ENCODE measurements at places on chromosomes 6 and 20. TPM values are rescaled to one million over a fixed set of nuclear protein-coding genes. Genes with fewer than 3 reads are reported as not detected.
A peak's percentile ranks its signal among the peaks of the same experiment; 100 is the strongest.

Gene OR2H1
- not detected for total RNA-seq

Gene IDH3B
- total RNA-seq = 66.7 TPM

Gene KIAA1755
- 5.6 TPM for total RNA-seq

Gene TULP1
- not detected for total RNA-seq

Gene SIRPB1
- 7.6 TPM for total RNA-seq

Gene FKBP1C
- not detected for total RNA-seq

Gene PGM3
- 146 TPM for total RNA-seq

Gene ENPP3
- total RNA-seq = 0.48 TPM

Gene CD24
- 2.1 TPM for total RNA-seq

Gene BCAS1
- 0.51 TPM for total RNA-seq

- peak; percentile 68 for DNase-seq
Measured at GRCh38 chr20:1282966-1283365, 16.9 kb downstream of the SNPH start.

- no peak for DNase-seq
Measured at GRCh38 chr6:110933912-110934311, 24.6 kb upstream of the GTF3C6 start.

DNA sequence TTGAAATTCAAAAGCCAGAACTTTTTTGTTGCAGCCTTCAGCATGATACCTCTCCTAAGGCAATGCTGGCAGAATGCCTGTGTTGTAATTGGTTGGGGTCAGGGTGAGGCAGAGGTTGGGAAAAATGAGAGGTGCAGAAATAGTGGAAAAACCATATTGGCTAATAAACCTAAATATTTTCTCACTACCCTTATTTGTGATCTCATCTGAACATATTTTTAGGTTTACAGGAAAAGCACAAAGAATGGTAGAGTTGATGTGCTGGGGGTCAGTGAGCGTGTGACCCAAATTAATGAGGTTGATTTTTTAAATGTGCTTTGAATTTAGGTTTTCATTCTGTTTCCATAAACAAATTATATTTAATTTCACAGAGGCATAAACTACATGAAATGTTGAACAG lies 437.3 kb downstream of the HDGFL1 start:
- DNase-seq = no peak

DNA sequence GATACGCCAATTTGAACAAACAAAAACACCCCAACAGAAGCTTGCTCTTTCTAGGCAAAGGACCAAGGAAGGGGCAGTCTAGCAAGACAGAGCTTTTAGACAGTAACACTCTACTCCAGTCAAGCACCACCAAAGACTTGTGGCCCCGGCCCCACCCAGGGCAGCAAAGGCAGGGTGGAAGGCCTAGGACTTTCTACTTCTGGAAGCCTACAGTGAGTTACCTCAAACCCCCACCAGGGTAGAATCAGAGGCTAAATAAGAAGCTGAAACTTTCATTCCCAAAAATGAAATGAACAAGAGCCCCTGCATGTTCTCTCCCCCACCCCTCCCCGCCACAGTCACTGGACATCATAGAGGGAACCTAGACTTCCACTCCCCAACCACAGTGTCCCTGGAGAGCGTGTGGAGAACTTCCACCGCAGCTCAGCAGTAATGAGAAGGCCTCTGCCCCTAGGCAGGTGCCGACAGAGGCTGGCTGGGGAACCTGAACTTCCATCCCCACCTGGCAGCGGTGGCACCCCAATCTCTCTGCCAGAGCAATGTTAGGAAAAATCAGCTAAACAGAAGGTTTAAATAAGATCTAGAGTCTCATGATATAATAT lies 40.0 kb downstream of the KATNA1 start:
- no peak for DNase-seq

GRCh38 chr20:32249030-32249738 lies 28.3 kb upstream of the KIF3B start:
- no peak for DNase-seq

DNA sequence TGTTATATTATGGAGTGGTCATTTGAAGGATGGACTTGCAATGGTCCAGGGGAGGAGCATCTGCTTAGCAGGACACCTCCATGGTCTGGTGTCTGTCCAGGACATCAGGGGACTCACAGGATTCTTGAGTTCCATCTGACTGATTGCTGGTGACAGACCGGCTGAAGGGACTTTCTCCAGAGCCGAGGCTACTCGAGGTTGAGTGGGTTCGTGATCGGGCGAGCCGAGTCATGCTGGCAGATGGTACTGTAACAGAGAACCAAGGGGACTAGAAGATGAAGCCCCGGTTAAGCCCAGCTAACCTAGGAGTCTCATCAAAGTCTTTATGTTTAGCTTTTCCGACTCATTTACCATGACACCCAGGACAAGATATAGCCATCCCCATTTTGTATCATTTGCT lies 7.5 kb upstream of the SLA2 start:
- peak; percentile 39 for DNase-seq

- DNase-seq = no peak
Measured at GRCh38 chr6:71395731-71396409, 107.3 kb downstream of the OGFRL1 start.

DNA sequence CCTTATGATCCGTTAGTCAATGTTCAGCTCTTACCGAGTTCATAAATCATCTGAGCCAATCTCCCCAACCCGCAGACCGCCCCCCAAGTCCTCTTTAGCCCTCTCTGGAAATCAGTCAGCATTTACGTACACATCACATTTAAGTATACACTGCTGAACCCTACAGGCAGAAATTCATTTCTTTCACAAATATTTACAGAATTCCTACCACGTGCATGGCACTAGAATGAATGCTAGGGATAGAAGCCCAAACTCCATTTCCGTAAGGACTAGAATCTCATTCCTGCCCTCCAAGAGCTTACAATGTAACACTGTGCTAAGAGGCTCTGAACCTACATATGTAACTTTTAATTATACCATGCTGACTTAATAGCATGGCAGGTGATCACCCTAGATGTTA lies 1.8 kb downstream of the OSER1 start:
- no peak for DNase-seq

DNA sequence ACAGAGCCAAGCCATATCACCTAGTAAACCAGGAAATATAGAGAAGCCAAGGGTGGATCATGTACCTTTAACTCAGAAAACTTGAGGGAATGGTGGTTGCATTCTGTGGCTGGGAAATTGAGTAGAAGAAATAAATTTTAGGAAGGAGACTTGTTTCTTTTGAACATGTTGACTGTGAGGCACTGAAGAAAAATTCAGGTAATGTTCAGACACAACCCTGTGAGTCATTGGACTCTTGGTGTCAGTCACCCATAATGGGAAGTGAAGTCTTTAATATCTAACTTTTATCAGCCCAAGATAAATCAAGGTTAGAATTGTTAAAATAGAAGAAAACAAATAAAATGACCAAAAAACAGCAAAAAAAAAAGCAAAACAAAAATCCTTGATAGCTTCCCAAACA lies 98.8 kb upstream of the GRIK2 start:
- no peak for DNase-seq

DNA sequence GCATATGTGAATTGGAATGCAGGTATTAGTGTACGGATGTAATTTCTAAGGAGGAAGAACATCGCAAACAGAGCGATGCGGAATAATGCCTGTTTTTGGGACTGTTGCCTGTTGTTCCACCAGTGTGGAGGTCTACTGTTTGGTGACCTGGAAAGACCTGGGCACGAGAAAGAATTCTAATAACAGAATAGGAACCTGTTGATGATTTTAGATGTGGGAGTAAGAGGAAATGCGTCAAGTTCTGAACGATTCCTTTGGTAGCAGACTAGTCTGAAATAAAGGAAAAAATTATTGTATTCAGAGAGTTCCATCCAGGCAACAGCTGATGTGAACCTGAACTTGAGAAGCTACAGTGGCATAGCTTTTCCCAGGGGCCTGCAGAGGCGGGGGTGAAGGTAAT lies 192.1 kb downstream of the DTNBP1 start:
- no peak for DNase-seq

DNA sequence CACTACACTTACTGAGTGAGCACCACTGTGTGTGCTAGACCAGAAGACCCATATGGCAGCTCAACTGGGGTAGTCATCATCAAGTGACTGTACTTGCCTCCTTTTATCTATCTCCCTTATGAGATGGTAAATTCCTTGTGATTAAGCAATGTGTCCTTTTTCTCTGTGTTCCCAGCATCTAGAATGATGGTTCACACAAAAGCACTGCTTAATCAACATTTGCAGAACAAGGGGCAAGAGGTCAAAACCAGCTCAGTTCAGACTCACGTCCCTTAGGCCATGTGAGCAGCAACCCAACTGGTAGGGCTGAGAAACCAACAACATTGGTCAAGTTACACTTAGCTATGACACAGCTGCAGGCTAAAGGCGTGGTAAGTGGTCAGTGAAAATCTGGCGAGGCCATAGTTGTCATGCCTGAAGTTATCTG lies 10.0 kb downstream of the TRAM2 start:
- DNase-seq = no peak

DNA sequence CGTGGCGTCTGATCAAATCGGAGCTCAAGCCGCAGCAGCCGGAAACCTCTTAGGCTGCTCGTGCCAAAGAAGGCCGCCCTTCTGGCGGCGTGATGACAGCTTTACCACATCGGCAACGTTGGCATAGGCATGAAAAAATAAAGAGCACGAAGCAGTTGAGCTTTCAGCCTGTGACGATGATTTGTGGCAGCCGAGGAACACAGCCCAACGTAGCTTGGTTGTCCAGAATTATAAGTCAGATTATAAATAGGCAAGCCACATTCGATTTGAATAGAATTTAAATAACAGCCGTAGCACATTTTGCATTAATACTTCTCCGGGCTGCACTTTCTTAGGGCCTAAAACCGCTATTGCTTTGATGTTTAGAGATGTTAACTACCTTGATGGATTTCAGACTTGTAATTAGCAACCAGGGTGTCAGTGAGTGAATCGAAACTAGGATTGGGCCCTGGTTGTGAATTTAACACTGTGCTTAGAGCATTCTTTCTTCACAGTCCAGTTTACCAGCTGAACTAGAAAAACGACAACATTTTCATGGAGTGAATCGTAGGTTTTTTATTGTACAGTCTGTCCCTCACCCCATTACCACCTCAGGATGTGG lies 864 bp upstream of the BCLAF1 start:
- DNase-seq = peak; percentile 91

DNA sequence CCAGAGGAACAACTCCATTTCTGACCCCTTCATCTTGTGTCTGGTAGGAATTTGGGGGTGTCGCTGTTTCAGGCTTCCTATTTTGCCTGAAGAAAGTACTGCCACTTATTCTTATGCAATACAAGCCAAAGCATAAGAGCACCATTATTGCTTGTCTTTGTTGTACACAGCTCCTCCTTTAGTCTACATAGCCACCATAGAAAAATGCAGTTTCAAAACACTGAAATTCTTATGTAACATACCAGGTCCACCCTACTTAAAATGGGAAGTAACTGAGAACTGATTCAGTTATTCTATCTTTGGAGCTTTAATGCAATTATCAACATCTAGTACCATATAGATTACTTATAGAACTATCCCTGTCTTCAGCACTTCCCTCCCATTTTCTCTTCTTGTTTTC lies 255.5 kb downstream of the ARHGAP18 start:
- DNase-seq = no peak

GRCh38 chr20:15220009-15220656 lies 882.7 kb upstream of the FLRT3 start:
- no peak for DNase-seq

DNA sequence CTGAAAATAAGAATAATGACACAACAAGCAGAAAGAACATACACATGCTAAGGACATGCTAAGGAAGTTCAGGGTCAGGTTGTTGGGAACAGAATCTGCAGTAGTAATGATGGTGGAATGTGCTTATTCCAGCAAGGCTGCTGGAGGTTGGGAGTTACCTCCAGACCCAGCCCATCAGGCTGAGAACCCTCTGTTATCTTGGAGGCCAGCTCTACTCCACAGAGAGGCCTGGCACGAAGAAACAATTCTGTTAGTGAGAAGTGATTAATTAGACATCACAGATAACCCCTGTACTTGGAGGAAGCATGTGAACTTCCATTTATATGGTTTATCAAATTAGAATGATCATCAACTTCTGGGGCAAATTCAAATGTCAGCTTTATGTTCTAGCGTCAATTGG lies 22.1 kb upstream of the ARHGAP18 start:
- no peak for DNase-seq

GRCh38 chr6:132395015-132395597 lies 6.2 kb downstream of the MOXD1 start:
- DNase-seq = no peak

- no peak for DNase-seq
Measured at GRCh38 chr6:134447883-134448387, 130.0 kb upstream of the SGK1 start.

DNA sequence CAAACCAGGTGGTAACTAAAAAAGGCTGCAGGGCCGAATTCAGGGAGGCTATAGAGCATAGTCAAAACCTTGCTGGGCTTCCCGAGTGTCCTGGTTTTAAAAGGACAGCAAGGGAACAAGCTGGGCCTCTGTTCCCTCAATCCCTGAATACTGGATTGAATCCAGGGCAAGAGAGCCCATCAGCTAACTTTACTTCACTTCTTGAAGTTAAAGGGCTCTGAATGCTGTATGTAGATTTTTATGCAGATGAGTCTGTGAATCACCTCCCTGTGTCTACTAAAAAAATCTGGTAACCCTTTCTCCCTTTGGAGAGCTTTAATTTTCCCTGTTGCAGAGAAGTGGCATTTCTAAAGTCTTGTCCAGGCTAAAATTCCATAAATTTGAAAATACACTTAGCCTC lies 29.5 kb downstream of the LYRM4 start:
- DNase-seq = no peak
